ENCODE measurements at places on chromosomes 7 and 10.

DNA sequence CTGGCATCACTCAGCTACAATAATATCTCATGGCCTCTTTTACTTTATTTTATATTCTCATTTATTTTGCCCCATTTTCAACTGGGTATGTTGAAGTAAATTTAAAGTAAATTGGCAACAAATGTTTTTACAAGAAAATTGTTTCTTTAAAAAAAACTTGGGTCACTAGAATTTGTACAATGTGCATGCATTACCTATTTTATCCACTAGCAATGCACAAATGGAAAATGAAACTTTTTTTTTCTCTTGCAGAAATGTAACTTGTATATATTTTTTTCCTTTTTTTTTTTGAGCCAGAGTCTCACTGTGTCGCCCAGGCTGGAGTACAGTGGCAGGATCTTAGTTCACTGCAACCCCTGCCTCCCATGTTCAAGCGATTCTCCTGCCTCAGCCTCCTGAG lies 10.3 kb upstream of the H2AZ2 start:
- no peak for DNase-seq

DNA sequence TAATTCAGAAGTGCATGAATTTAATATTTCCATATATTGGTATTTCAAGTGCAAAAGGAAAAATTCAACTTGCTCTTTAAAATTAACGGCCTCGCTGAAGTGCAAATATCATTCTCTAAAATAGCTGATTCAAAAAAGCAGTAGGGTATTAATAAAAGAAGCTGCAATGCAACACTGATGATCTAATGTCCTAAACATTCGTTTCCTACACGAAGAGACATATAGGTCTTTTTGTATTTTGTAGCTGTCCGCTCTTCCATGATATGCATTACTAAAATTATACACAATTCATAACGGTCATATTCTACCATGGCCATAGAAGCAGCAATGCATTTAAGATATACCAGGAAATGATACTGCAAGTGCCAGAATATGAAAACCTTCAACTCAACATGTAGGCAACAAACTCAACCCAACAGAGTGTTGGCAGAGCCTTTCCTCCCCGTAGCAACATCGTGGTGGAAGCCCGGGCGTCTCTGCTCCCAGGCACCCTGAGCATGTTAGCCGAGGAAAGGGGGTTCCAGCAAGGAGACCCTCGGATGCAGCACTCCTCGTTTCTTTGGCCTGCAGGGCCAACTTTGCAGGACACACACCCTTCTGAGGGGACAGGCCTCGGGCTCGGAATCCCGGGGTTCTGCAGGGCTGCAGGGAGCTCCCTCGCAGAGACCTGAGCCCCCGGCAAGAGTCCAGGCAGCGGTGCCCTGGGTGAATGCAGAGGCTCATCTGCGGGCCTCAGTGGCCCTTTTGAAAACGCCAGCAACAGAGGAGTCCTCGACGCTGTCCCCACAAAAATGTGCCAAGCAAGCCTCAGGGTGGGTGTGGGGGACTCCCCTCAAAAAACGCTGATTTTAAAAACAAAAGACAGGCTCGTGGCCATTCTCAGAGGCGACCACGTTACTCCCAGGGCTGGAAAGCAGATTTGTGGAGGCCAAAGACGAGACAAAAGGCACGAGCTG lies 1.6 kb downstream of the FAM171A1 start:
- no peak for DNase-seq

DNA sequence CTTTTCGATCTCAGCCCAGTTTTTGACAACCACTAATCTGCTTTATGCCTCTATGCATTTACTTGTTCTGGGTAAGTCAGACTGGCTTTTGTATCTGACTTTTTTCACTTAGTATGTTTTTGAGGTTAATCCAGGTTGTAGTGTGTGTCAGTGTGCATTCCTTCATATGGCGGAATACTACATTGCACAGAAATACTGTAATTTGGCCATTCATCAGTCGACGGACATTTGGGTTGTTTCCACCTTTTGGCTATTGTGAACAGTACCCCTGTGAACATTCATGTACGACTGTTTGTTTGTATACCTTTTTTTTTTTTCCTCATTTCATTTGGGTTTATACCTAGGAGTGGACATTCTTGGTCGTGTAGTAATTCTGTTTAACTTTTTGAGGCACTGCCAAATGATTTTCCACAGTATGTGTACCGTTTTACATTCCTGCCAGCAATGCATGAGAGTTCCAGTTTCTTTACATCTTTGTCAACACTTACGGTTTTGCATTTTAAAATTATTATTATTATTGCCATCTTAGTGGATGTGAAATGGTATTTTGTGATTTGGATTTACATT lies 57.4 kb downstream of the MKLN1 start:
- DNase-seq = peak; percentile 41

DNA sequence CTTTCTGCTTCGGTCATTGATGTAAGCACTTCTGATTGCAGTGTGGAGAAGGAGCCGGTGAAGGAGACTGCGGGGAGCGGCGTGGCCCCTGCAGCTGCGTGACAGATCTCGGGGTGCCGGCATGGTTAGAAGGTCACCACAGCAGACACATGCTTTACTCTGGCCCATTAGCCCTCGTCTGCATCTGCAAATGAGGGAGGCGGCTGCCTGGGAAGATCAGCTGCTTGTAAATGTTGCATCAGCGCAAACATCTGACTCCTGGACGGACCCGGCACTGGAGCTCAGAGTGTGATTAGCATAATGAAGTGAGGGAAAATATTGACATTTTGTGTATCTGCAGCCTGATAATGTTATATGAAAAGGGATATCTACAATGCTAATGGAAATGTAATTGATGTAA lies 30.5 kb upstream of the MNX1 start:
- DNase-seq = peak; percentile 30

- peak; percentile 50 for DNase-seq
Measured at GRCh38 chr10:90372451-90372850, 485.4 kb downstream of the HTR7 start.

- DNase-seq = no peak
Measured at GRCh38 chr10:60376221-60377041, 13.2 kb downstream of the ANK3 start.

DNA sequence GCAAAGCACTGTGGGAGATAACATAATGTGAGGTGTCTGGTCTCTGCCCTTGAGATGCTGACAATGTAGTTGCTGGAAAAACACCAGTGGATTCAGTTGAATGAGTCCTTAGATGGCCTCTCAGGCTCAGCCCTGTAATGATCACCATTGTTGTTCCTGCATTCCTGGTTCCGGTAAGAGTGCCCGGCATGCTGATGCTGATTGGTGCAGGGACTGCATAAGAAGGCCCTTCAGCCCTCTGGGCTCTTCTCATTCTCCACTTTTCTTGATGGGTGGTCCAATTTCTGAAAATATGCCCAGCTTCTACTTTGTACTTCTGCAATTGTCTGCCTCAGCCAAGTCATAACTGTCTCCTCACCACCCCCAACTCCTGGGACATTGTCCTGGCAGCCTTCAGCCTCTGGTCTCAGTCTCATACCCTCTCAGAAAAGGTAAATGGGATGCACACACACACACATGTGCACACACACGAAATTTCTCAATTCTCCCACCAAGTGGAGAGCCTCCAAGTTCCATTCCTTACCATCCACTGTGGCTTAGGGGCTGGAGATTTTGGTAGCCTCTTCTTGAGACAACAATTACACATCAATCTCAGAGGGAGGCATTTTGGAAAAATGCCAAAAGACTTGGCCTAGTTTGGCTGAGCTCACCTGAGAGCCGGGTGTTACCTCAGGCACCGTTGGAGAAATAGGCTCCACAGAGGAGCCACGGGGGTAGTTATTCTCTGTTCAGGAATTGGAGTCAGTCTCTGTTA lies 314.9 kb downstream of the RPS24 start:
- DNase-seq = no peak

- no peak for DNase-seq
Measured at GRCh38 chr10:51073453-51074237, 642 bp upstream of the PRKG1 start.

DNA sequence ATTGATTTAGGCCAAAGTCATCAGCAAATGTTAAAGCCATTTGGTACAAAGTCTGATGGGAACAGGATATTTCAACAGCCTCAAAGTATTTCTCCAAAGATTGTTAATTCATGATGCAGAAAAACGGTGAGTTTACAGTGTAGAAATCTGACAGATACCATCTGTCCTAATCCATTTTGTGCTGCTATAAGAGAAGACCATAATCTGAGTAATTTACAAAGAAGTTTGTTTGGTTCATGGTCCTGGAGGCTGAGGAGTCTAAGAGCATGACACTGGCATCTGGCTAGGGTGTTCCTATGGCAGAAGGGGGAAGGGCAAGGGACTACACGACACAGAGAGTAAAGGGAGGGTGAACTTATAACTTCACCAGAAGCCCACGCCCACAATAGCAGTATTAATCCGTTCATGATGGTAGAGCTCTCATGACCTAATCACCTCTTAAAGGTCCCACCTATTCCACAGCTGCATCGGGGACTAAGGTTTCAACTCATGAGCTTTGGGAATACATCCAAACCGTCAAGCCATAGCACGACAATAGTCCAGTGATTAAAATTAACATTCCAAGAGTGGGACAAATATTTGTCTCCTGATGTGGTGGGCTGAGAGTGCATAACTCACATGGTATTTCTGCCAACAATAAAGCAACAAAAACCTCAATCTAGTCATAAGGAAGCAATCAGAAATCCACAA lies 298.6 kb upstream of the AKR1E2 start:
- DNase-seq = no peak

DNA sequence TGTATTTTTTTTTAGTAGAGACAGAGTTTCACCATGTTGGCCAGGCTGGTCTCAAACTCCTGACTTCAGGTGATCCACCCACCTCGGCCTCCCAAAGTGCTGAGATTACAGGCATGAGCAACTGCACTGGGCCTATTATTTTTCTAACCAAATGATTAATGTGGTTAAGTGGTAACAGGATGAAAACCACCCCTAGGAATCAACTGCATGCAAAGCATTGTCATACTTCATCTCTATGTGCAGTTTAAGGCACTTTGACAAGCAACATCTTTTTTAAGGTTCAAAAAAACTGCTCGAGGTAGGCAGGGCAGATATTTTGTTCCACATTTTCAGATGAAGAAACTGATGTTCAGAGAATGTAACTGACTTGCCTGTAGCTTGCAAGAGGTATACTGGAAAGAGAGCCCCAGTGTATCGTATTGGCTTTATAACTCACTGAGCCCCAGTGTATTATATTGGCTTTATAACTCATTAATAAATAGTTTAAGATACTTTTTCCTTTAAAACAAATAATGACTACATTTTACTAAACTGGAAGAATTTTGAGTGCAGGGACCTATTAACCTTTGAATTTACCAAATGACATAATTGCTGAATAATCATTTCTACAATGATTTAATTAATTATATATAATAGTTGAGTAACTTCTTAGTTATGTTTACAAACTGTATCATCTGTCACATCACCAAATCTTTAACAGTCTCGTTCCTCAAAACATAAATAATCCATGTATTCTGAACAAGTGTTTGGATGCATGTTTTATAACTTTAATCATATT lies 38.1 kb downstream of the RTKN2 start:
- no peak for DNase-seq

GRCh38 chr7:85160223-85160622 lies 26.6 kb downstream of the SEMA3D start:
- DNase-seq = no peak

DNA sequence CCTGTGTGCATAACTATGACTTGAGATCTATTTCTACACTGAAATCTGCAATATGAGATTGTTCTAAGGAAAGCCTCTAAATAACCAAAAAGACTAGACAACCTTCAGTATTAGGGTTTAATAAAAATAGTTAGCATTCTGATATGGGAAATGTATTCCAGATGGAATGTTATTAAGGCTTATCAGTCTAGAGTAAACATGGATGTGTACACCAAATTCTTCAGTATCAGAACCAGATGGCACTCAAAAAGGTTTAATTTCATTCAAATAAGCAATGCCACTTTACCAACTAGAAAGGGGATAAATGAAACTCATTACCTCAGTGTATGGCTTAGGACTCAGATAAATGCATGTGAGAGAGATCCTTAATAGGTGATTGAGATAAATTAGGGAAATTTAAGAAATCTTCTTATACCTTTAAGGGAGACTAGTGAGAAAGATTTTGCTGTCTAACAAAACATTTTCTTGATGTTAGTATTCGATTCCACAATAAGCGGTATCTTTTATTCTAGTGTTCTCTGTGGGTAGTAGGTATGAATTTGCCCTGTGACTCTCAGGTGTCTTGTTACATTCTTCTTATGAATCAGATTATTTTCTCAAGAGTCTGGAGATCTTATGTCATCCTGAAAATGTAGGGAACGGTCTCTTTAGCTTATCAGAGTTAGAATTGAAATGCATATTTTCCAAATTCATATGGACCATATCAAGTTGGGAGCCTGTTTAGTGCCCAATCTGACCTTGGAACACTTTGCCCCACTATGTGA lies 159.2 kb downstream of the PRKG1 start:
- no peak for DNase-seq

- DNase-seq = no peak
Measured at GRCh38 chr10:43679509-43679908, 30.8 kb upstream of the ZNF32 start.

- DNase-seq = no peak
Measured at GRCh38 chr7:132609906-132610520, 33.7 kb upstream of the PLXNA4 start.

DNA sequence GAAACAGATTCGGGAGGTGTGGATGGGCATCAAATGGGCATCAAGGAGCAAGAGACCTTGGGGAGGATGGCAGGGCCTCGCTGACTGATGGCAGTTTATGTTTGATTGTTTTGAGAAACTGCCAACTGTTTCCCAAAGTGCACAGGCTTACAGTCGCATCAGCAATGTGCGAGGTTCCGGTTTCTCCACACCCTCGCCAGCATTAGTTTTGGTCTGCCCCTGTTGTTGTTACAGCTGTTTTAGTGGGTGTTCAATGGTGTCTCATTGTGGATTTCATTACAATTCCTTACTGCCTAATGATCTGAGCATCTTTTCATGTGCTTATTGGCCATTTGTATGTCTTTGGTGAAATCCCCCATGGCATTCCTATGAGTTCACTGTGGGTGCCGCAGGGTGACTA lies 24.4 kb downstream of the AKR1E2 start:
- no peak for DNase-seq

GRCh38 chr10:125154529-125154928 lies 5.8 kb downstream of the CTBP2 start:
- DNase-seq = peak; percentile 44

GRCh38 chr7:114160925-114161324 lies 242.1 kb upstream of the PPP1R3A start:
- no peak for DNase-seq

DNA sequence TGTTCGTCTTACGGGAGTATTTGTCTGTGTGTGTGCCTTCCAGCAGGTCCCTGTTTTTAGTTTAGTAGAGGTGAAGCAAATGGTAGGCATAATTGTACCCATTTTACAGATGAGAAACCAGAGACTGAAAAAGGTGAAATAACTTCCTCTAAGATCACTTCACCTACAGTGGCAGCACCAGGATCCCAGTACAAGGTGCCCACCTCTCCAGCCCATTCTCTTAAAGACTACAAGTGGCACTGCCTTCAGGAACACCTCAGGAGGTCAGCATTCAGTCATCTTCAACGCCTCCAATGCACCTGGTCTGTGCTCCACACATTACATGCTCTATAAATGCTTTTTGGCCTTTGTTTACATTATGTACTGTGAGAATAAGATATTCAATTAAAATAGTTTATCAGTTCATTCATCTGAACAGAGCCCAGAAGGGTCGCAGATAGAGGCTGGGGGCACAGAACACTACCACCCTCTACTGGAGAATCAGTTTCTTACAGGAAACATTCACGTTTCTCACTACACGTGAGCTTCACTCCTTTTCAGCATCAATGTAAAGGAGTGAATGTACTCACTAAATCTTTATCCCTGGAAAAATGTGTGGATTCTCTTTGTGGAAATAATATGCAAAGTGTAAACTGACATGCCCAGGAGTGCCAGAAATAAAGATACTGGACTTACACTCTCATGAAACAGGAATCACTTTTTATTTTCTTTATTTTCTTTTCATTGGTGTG lies 45.5 kb upstream of the ABLIM1 start:
- DNase-seq = peak; percentile 26

- no peak for DNase-seq
Measured at GRCh38 chr10:78455811-78456210, 422.1 kb downstream of the RPS24 start.

Measured in fibroblast of villous mesenchyme (primary cell).